ENCODE measurements at places on chromosomes 5 and 9.

DNA sequence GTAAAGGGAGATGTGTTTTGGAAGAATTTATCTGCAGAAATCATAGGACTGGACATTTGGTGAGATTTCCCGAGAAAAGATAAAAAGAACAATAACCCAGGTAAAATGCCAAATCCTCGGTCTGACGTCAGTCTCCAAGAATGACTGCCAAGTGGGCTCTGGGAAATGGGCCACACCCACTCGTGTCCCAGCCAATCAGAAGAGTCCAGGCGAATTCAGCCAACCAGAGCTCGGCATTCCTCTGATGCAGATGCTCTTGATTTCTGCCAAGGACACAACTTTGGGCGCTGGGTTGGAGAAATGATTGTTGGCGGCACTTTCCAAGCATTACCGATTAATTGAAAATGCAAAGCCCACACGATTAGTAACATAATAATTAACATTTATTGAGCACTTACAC lies 73.3 kb downstream of the FGF18 start:
- DNase-seq: no peak

DNA sequence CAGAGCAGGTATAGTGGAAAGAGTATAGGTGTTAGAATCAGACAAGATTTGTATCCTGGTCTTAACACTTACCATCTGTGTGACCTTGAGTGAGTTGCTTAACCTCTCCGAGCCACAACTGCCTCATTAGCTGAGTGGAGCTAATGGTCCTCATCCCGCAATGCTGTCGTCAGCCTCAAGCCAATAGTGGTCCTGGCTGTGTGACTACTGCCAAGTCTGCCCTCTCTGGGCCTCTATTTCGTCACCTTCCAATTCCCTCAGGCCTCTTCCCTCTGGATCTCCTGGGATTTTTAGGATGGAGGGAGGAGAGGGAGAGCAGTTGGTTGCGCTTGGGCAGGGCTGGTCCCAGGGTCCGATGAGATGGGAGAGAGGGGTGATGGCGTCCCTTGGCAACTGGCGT lies 41.6 kb downstream of the STOM start:
- DNase-seq: no peak

DNA sequence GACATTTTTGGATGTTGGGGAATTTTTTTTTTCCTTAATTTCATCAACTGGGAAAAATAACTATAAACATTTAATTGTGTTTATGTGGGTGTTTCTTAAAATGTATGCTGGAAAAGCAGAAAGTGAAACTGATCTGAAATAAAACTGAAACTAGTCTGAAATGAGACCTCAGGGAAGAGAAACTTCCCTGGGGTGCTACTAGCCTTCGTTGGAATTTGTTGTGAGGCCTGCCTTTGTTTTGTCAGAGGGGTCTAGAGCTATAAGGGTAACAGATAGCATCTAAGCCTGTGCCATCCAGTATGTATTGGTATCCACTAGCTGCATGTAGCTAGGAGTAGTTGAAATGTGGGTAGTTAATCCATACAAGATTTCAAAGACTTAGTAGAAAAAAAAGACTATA lies 10.4 kb downstream of the ZNF618 start:
- no peak for DNase-seq

GRCh38 chr5:137997726-137998213 lies 35.1 kb downstream of the FAM13B start:
- DNase-seq: no peak

- no peak for DNase-seq
Measured at GRCh38 chr9:87718852-87719612, 6.9 kb upstream of the CTSL start.

DNA sequence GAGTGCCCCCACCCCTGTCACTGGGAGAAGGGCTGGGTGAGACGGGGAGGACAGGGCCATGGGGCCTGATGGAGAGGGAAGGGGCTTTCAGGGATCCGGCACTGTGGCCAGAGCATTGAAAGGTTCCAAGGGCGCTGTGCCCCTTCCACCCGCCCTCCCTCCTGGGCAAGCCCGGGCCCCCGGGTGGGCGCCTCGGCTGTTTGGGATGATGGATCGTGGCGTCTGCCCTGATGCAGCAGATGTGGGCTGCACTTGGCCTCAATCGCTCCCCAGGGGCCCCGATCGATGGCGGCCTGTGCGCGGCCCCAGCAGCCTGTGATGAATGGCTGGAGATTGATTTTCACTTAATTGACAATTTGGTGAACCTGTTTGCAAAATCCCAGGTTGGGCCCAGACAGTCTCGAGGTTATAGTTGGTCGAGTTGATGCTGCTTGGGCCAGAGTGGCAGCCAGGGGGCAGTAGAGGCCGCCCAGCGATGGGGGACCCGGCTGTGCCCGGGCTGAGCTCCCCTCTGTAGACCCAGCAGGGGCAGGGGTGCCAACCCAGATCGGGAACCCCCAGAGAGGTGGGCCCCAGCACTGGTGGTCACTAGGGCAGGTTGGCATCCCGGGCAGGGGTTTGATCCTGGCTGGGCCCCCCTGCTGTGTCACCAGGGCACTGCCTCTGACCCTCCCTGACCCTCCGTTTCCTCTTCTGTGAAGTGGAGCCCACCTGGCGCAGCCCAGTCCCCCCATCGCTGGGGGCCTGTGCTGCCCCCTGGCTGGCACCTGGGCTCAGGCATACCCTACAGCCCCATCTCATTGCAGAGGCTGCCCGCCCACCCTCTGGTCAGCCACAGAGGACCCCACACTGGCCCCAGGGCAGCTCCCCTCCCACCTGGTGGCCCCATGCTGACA lies 34.7 kb downstream of the LHX3 start:
- DNase-seq: no peak

DNA sequence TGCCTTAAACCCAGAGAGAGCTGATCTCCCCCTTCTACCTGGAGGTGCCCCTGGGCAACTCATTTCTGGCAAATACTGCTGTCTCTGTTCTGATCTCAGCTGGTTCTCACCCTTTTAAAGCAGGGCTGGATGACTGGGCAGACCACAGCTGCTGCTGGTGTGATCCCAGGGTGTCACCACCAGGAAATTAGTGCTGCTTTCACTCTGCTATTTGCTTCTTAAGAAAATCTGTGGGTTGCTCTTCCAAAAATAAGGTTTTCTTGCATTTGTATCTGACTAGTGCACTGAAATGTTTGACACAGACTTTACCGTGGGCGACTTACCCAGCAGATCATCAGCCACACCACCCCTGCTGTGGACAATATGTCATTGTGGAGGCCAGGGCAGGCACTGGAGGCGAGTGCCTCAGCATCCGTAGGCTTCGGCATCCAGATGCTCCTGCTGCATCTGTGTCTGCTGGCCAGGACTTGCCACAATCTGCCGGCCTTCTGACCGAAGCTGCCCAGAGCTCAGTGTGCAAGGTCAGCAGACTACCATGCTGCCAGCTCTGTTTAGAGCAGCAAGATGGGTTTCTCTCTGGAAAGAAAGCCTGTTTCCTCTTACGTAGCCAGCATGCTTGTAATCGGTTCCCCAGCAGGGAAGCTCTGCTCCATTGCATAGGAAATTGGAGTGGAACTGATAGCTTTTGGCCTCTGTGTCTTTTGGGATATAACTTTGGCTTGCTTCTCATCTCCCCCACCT lies 13.6 kb downstream of the ARHGAP26 start:
- no peak for DNase-seq

GRCh38 chr5:152061095-152061494 lies 136.4 kb upstream of the GLRA1 start:
- DNase-seq: no peak

DNA sequence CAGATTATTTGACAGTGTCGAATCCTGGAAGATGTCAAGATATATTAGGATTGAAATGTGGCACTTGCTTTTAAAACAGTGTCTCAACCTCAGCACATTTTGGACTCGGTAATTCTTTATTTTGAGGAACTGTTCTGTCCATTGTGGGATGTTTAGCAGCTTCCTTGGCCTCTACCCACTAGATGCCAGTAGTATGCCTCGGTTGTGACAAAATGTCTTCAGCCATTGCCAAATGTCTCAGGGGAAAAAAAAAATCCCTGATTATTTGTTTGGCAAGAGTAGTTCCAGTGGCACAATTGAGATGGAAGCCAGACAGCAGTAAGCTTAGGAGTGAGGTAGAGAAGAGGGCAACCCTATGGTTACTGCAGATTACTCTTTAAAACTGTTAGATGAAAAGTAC lies 694.5 kb upstream of the RIOK2 start:
- DNase-seq: no peak

DNA sequence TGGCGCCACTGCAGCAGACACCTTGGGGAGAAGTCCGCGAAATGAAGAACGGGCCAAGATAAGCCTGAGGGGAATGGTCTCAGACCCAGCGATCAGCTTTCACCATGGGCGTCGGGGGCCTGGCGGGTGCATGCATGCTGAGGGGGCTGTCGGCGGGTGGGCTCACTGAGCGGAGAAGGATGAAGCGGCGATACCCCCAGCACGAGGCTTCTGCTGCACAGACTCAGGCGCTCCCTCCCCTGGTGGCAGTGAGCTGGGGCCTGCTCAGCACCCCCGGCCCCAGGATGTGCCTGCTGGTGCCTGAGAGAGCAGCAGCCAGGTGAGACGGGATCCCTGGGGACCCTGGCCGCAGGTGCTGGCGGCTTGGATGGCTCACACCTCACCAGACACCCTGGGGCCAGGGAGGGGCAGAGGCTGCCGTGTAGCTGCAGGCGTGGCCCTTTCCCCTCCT lies 31.2 kb downstream of the CEP72 start:
- no peak for DNase-seq

- no peak for DNase-seq
Measured at GRCh38 chr5:145797336-145797735, 37.8 kb downstream of the PRELID2 start.
